Right cardiac atrium (tissue), 5 donors: ENCODE measurements at places on chromosomes 5 and 9.

- DNase-seq = no peak
Measured at GRCh38 chr5:98483301-98483685, 290.2 kb upstream of the RGMB start.

DNA sequence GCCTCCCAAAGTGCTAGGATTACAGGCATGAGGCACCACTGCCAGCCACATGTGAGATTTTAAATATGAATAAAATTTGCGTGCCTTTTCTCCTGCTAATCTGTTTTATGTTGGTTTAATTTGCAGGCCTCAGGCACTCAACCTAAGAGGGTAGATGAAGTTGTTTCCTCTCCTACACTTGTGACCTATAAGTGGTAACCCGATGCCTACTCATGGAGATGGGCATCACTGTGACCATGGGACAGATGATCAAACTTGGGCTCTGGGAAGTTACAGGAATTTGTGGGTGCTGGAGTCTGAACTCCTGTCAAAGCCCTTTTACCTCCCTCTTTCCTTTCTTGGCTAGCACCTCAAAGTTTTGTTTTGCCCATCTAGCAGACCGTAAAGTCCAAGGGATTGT, 1.1 kb downstream of the SLC28A3 start:
- DNase-seq = no peak

DNA sequence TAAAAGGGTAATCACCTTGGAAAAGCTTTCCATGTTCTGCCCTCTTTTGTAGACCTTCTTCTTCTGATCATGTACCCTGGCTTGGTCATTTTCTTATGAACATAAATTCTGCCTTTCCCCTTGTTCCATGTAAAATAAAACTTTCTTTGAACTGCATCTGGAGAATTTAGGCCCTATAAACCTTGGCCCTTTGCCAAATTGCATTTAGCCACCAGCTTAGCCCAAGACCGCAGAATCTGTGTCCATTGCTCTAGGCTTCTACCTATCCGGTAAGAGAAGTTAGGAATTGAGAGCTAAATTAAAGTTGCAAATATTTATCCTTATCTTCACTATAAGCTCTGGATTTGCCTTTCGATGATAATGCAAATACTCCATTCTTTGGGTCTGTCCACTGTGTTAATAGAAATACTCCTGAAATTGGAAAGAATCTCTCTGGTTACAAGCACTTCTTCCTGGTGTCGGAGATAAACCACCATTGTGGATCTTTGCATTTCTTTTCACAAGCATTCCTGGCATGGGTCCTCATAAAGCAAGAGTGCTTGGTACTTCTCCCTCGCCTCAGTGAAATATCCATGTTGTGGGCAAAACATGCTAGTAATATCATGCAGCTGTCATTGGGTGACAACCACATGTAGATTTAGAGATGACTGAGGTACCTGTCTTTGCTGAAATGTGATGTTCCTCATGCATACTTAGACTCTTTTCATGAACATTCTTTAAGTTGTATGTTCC, 698.0 kb upstream of the WWC1 start:
- no peak for DNase-seq

GRCh38 chr9:78626971-78627370, 330.0 kb downstream of the PSAT1 start:
- DNase-seq = no peak

DNA sequence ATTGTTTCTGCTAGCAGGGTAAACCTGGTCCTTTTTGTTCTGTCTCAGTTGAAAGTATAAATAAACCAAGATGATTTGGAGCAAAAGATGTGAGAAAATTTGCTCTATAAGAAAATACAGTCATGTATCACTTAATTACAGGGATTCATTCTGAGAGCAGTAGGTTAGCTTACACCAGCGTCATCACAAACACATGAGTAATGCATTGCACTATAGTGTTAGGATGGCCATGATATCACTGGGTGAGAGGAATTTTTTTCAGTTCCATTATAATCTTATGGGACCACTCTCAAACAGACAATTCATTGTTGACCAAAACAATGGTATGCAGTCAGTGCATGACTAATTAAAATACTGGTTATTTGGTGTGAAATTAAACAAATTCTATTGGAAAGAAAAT, 430.9 kb downstream of the CHSY3 start:
- DNase-seq = no peak

DNA sequence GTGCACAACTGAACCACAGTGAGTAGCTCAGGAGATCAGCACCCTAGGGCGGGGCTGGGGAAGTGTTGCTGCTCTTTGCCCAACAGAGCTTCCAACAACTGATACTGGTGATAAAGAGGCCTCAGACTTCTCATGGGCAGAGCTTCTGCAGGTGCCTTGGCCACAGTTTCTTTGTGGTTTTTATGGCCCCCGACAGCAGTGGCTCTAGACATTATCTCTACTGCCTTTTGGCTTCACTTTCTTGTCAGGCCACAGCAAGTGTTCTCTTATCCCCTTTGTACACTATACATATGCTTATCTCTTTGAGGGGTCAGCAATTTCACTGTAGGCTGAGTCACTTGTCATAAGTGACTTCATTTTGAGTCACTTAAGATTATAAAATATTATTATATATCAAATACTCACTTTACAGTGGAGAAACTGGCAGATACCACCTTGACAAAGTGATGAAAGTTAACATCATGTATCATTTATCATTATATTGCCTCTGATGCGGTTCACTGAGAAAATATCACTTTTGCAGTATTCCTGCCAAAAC, 90.9 kb upstream of the COX7C start:
- no peak for DNase-seq

- DNase-seq = no peak
Measured at GRCh38 chr5:172082180-172082579, 75.7 kb upstream of the FBXW11 start.

DNA sequence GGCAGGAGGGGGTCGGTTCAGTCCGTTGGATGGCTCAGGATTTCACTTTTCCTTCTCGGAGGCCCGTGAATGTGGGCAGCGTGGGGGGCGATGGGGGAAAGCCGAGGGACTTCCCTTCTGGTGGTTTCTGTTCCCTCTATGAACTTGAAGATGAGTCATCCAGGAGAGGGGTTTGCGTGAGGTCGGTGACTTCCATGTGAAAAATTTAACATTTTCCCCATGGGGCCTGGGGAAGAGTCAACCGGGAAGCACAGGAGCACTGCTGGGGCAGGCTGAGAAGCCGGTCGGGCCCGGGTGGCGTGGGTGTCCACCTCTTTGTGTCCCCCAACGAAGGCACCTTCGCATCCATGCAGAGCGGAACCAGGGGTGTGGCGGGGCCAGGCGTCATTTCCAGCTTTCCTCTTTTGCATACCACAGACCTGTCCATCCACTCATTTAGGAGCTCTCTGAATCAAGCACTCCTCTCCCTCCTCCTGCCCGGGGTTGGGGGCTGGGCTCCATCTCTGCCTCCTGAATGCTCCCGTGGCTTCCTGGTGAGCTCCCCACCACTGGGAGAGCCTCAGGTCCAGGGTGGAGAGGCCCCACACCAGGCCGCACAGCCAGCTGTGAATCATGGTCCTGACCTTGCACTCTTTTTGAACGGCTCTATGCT, 68.4 kb downstream of the ANKRD33B start:
- no peak for DNase-seq

DNA sequence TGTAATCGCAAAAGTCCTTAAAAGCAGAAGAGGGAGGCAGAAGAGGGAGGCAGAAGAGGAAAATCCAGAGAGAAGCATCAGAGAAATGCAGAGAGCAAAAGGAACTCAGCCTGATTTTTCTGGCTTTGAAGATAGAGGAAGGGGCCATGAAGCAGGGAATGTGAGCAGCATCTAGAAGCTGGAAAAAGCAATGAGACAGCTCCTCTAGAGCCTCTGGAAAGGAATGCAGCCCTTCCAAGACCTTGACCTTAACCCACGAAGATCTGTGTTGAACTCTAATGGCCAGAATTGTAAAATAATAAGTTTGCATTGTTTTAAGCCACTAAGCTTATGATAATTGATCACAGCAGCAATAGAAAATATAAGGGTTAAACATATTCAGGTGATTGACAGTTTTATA, 159.6 kb downstream of the ATPSCKMT start:
- no peak for DNase-seq

DNA sequence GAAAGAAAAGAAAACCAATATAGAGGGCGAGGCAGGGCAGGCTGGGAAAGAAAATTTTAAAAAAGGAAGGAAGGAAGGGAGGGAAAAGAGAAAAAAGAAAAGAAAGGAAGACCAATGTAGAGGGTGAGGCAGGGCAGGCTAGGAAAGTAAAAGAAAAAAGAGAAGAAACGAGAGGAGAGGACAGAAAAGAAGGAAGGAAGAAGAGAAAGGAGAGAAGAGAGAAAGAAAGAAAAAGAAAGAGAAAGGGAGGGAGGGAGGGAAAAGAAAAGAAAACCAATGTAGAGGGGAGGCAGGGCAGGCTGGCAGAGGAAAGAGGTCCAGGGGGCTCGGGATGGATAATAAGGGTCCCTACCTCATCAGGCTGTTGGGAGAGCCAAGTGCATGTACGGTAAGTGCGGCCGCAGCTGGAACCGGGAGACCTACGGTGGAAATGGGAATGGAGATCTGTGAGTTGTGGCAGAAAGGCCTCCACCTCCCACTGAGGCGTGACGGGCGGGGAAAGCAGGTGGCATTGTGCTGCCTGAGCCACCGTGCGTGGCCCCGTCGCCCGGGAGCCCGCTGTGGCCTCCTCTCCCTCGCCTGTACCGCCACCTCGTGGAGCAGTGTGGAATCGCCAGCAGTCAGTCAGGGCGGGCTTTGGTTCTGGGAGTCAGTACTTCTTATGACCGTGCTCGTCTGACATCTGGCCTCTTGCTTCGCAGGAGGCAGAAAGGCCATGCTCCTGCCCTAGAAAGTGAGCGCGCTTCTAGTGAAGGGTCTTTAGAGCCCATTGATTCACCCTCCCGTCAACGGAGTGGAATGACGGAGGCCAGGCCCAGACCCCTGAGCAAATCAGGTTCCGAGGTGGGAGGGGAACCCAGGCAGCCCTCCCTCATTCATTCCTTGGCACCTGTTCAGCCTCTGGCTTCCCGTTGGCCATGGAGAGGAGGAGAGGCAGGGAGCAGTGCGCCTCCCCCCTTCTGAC, 10.4 kb upstream of the NHP2 start:
- peak; percentile 92 for DNase-seq

DNA sequence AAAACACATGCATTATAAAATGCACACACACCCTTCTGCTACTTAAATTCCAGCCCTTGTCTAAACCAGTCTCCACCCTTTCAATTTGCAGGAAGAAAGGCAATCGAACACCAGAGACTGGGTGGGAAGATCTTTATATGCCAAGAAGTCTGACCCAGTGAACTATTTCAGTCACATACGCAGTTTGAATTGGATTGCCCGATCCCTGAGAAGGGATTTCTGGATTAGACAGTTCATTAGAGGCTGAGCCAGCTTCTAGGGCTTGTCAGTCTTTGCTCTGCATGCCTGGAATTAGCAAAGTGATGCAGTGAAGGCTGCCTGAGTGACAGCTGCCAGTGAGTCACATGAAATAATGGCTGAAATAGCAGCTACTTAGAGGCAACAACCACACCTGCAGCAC, 159.9 kb downstream of the PPP2R2B start:
- DNase-seq = no peak

GRCh38 chr5:109655841-109656240, 33.9 kb upstream of the MAN2A1 start:
- no peak for DNase-seq

DNA sequence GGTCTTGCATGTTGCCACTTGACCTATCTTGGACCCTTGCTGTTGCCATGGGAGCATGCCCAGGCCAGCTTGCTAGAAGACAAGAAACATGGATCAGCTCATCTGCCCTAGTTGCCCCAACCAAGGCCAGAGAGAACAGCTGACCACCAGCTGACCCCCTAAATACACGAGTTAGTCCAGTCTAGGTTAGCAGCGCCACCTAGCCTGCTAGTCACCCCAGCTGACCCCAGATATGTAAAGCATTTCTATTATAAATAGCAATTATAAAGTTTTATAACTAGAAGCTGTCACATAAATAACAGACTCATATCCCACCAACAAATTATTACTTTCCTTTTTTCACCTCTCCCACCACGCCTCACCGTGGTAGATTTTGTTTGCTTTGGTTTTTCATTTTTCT, 387.8 kb downstream of the RASEF start:
- DNase-seq = no peak

DNA sequence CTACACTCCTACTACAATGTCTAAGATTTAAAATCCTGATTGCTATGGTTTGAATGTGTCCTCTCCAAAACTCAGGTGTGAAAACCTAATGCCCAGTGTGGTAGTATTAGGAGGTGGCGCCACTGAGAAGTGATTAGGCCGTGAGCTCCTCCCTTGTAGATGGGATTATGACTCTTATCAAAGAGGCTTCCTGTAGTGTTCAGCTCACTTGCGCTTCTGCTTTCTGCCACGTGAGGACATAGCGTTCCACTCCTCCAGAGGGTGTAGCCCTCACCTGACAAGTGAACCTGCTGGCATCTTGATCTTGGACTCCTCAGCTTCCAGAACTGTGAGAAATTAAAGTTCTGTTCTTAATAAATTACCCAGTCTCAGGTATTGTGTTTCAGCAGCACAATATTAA, 33.0 kb upstream of the WHRN start:
- DNase-seq = no peak

DNA sequence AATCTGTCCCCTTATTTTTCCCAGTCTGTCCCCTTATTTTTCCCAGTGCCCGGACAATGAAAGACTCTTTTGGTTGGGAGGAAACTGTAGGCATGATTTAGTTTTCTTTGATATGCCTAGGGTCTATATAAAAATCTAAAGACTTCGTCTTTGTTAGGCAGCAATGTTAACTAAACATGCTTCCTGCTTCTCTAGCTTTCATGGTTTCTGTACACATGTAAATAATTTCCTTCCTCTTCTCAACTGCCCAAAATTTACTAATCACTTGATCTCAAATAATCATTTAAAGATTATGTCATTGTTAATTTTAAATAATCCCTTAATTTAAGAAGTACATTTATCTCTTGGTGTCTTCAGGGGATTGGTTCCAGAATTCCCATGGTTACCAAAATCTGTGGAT, 47.8 kb upstream of the RAPGEF6 start:
- no peak for DNase-seq

GRCh38 chr5:54323495-54323894, 13.1 kb upstream of the ARL15 start:
- DNase-seq = no peak

- no peak for DNase-seq
Measured at GRCh38 chr5:123754908-123755307, 242.9 kb downstream of the CSNK1G3 start.

DNA sequence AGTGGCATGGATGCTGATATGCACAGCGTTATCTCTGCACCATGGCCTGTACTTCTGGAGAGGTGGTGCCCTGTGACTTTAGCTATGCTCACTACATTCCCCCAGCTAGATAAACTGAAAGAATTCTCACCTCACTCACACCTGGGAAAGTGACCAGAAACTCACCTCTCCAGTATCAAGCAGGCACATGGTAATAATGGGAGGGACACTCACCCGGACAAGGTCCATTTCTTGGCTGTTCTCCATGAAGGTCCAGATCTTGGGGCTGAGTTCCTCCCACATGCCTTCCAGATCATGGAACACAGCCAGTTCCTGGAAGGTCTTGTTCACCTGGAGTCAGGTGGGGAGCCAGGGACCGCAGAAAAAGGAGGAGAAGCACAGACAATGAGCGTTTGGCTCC, 72.8 kb downstream of the NIPSNAP3B start:
- DNase-seq = no peak

GRCh38 chr5:141040771-141041426, 10.3 kb upstream of the PCDHB1 start:
- DNase-seq = peak; percentile 96
